ENCODE measurements at places on chromosomes 7 and 10.
A peak's percentile ranks its signal among the peaks of the same experiment; 100 is the strongest.

GRCh38 chr10:101611096-101611905, 23.2 kb downstream of the DPCD start:
- peak; percentile 27 for DNase-seq

DNA sequence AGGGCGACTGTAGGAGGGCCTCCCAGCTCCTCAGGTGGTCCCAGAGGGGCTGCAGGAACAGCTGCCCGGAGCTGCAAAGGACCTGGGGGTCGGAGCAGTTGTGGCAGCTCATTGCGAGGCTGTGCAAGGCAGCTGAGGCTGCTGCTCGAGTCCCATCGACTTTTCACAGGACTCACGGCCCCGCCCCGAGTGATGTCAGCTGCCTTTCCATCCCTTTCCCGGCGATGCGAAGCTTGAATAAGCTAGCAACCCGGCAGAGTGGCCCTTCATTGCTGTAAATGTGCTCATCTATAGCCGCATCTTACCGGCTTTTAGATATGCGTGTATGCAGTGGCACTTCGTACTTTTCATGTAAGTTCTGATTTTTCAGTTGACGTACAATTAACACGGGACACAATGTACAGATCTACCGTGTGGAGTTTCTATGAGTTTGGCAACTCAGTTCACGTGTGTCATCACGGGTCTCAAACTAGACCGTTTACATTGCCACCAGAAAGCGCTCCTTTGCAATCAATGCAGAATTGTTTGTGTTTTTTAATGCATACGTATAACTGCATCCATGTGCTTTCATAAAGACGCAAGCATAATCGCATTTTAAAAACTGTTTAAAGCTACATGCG, at the start of gene CH25H:
Gene CH25H, minus strand, starts transcription at position 137 of the 620 bp plus-strand sequence. Its CDS starts 25 bp downstream, at position 112.
- DNase-seq: peak; percentile 91

GRCh38 chr7:85185424-85186082, 1.3 kb downstream of the SEMA3D start:
- DNase-seq: peak; percentile 83

- no peak for DNase-seq
Measured at GRCh38 chr7:29401769-29402168, 161.9 kb upstream of the PRR15 start.

GRCh38 chr10:62812672-62813439, 3.3 kb downstream of the EGR2 start:
- no peak for DNase-seq

DNA sequence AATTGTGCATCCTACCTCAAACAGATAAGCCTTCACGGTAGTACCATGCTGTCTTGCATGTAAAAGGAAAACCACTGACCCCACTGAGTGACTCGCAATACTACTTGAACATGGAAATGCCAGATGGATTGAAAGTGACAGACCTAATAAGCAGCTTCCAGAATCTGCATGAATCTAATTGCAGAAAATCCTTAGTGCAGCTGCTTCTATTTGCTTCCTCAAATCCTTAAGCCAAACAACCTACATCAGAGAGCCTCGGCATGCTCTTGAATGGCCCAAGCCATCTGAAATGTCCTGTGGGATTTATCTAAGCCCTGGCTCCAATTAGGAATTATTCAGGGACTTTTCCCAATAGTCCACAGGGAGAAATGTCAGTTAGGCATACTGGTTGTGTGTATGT, 509.5 kb upstream of the CELF2 start:
- no peak for DNase-seq

- no peak for DNase-seq
Measured at GRCh38 chr7:38211940-38212339, 33.9 kb downstream of the STARD3NL start.

GRCh38 chr7:159321278-159321677, 176.6 kb upstream of the VIPR2 start:
- no peak for DNase-seq

DNA sequence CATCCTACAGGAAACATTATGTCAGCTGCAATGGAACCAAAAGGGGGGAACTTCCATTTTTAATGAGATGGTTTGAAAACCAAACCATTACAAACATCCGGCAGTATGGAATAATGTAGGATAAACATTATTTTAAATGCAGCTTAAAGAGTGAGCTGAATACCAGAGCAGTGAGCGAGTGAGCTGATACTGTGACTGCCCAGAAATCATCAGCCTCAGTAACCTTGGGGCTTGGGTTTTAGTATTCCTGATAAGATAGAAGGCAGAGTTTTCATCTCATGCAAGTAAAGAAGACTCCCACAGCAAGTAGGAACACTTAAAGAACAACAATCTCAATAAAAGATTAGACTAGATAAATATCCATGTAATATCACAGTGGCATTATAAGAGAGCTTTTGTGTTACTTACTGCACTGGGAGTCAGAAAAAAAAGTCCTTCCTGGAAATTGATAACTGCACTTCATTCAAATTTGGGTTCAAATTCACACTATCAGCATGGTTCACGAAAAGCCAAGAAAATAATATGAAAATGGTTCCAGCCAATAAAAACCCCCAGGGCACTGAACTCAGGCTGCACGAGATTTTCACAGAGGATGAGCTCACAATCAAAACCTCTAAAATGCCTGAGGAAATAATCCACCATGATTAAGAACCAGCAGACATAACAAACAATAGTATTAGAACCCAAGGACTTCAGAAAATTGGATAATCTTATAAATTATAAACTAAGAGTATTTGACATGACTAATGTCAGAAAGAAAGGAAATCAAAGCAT, 115.7 kb downstream of the MTPAP start:
- peak; percentile 42 for DNase-seq

DNA sequence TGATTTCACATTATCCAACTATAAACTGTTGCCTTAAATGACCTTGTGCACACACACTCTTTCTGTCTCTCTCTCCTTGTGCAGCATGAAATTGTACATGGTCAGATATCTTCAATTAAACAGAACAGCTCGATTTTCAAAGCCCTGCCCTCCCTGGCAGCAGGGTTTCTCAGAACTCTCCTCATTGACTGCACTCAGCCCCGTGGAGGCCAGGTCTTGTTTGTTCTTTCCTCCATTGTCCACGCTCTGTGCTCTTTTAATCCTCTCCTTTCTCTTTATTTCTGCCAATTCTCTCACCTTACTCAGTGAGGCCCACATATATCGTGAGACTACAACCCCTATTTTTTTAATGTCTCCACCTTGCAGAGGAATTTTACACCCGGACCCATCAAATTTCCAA, 175.9 kb upstream of the STK17A start:
- no peak for DNase-seq
